Activated CD4-positive, alpha-beta T cell treated with anti-CD3 and anti-CD28 coated beads for 48 hours (primary cell): ENCODE measurements at places on chromosomes 11 and 22.

GRCh38 chr22:20646415-20646814 lies 127.5 kb upstream of the SERPIND1 start:
- no peak for DNase-seq

- DNase-seq = no peak
Observed at GRCh38 chr11:17743808-17744119, 9.2 kb downstream of the KCNC1 start.

GRCh38 chr11:7573558-7574296 lies 59.9 kb downstream of the PPFIBP2 start:
- DNase-seq = no peak

GRCh38 chr11:103907548-103908455 lies 128.6 kb upstream of the DDI1 start:
- no peak for DNase-seq

- no peak for DNase-seq
Observed at GRCh38 chr22:42194953-42195352, 64.3 kb upstream of the CYP2D6 start.

DNA sequence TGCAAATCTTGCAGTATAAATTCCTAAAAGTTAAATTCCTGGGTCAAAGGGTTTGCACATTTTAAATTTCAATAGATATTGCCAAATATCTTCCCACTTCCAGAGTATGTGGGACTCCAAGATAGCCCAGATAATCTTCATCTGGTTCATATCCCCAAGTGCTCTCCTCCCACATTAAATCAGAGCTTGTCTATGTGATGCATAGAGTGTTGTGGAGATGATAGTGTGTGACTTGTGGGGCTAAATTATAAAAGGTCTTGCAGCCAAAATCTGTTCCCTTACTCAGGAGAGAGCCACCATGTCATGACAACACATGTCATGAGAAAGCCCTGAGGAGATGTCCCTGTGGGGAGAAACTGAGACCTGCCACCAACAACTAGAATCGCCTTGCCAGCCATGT lies 39.9 kb upstream of the TEAD1 start:
- no peak for DNase-seq

- no peak for DNase-seq
Observed at GRCh38 chr11:83681031-83681781, 395.0 kb upstream of the CCDC90B start.

DNA sequence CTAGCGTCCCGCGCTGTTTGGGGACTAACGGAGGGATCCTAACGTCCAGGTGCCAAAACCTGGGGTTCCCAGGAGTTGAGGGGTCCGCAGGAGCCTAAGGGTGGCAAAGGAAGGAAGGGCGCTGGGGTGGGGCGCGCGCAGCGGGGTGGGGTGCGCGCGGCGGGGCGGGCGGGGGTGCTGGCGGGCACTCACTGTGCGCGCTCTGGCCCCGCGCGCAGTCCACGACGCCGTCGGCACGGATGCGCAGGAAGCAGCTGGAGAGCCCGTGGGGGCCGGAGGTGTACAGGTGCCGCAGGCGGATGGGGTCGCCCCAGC lies 412 bp downstream of the FGF19 start:
- DNase-seq = no peak

GRCh38 chr11:75518771-75519653 lies 6.7 kb downstream of the GDPD5 start:
- no peak for DNase-seq
